ENCODE measurements at places on chromosomes 4 and X.
A peak's percentile ranks its signal among the peaks of the same experiment; 100 is the strongest.

- peak; percentile 87 for DNase-seq
Observed at GRCh38 chr4:156889616-156890594, 81.7 kb downstream of the PDGFC start.

DNA sequence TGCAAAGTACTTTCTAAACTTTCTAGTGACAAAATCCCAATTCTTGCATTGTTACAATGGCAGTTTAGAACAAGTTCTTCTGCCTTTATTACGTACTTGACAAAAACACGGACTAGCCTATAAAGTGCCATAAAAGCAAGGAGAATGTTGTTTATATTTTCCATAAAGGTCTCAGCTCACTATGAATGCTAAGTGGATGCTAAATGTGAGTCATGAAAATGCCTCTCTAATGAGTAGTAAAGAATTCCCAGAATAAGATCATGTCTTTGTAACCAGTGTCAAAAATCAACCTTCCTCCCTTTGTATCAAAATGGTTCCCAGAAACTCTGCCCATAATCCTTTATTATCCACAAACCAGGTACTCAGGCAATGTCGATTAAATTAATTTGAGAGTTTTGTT lies 539.8 kb upstream of the SLIT2 start:
- peak; percentile 59 for DNase-seq

DNA sequence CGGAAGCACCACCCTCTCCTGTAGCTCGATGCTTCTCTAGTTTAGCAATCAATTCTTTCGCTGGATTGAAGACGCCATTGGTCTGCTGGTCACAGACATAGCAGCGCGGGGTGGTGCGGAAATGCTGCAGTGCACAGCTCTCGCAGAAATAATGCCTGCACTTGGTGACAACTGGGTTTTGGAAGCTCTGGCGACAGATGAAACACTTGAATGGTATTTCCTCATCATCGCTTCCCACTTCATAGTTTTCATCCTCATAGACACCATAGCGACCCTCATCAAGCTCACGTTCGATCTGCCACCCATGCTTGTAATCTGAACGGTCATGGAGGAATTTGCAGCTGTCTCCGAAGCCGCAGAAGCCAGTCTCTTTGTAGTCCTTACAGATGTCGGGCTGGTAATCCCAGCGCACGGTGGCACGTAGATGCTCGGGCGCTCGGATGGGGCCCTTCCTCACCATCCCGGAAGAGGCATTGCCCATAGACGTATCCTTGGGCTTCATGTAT lies 854 bp downstream of the RNF113A start:
- DNase-seq: peak; percentile 31

DNA sequence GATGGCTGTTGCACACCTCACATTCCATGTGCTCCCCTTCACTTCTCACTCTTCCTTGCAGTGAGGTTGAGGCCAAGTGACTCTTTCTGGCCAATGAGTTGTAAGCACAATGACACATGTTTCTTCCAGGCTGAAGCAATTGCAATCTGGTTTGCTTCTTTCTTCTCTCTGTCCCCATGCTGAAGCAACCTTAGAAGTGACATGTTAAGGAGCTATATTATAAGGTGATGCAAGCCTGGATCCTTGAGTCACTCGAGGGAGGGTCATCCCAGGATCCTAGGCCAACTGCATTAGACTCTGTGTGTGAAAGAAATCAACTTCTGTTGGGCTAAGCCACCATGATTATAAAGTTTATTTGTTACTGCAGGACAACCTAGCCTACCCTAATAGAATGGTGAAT lies 45.5 kb upstream of the HS3ST1 start:
- DNase-seq: no peak

DNA sequence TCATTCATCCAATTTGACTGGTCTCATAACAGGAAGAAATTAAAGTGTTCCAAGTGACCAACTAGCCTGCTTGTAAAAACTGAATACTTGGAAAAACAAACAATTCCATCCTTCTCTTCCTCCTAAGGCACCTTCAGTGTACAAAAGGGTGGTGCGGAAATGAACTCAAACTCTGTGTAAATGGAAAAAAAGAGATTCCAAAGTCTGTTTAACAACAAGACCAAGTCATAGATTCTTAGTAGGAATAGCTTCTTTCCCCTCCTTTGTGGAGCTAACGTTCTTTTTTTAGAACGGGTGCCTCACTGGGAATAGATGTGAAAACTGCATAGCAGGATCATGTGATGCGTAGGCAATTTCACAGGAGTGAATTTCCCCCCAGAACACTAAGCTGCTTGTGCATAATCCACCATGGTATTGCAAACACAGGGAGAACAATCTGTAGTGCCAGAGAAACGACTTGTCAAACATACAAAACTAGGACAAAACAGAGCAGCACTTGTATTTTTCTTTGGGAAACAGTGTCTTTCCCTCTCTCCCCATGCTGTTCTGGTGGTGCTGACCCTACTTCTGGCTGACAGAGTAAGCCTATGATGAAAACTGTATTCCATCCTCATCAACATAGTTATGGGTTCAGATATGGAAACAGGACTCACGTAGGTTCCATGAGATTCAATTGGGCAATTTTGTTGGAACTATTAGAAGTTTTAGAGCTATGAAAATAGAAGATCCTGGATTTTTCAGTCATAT lies 13.2 kb upstream of the SOD3 start:
- no peak for DNase-seq

GRCh38 chr4:33381816-33382215 lies 2661.6 kb downstream of the PCDH7 start:
- no peak for DNase-seq

DNA sequence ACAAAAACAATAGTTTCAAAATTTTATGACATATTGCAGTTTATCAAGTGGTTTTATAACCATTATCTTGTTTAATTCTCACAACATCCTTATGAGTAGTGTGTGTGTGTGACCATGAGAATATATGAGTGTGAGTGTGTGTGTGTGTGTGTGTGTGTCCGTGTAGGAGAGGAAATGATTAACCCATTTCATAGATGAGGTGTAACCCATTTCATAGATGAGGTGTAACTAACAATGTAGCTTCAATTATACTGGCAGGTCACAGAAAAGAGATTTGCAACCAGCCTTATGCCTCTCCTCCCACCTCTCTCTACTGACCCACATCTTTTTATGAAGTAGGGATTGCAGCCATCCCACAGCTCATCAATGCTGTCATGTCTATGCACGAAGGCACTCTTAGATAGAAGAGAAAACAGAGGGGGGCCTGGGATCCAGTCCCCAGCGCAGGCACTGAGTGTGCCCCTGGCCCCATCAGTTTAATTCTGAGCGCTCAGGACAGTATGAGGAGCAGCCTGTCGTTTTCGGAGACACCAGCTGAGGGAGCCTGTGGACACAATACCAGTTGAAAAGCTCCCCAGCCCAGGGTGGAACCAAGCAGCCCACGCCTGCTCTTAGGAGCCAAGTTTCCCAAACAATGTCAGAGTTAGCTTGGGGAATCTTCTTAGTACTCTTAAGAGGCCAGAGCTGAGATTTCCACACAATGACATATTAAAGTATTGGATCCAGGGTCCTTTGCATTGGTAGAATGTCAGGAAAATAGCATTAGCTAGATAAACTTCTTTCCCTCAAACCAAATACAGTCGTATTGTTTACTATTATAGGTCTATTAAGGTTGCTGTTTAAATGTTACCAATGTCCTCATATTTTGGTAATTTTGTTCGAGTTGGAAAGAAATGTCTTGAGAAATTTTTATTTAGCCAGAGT lies 88.6 kb downstream of the PALLD start:
- DNase-seq: peak; percentile 77

DNA sequence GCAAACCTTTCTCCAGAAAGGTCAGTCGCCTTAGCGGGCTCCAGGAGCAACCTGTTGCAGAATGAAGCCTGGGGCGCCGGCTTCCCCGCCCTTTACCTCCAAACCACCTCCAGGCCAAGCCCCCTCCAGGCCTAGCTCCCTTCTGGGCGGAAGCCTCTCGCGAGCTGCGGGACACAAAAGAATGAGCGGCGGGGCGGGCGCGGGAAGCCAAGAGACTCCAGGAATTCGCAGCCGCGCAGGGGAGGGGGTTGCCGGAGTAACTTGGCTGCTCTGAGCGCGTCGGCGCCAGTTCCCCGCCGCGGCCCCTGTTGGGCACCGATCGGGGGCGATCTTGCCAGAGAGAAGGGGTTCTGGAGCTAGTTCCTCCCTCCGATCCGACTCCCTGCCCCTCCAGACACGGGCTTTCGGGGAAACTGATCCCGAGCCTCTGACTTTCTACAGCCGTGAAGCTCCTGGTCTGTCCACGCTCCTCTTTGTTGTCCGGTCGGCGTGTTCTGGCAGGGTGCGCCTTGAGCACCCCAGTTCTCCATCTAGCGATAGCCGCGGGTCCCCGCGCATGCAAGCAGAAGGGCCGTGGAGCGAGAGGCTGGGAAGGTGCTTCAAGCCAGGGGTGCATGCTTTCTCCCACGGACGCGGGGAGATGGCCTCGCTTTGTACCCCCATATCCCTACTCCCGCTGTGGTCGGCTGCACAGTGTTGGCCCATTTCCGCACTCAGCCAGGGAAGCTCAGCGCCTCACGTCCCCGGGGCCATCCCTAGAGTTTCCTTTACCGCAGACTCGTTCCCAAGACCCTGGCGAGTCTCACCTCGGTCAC lies 1.2 kb downstream of the PROM1 start:
- no peak for DNase-seq

- peak; percentile 55 for DNase-seq
Observed at GRCh38 chr4:83906561-83906960, 370.7 kb downstream of the GPAT3 start.

- no peak for DNase-seq
Observed at GRCh38 chrX:115318139-115318538, 28.6 kb downstream of the LUZP4 start.

GRCh38 chr4:107837776-107838618 lies 13.3 kb downstream of the SGMS2 start:
- peak; percentile 54 for DNase-seq

DNA sequence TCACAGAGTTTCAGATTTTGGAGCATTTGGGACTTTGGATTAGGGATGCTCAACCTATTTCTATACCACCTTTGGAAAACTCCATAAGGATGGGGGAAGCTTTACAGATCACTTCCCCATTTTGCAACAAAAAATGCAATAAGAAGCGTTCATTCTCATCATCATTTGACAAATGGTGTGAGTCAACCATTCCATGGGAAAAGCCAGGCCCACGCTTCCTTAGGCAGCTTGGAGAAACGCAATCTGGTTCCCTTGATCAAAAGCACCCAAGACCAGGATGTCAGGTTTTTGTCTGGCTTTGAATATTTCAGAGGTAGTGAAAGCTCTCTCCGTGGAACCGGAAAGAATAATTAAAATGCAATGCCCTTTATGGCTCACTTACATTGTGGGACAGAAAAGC lies 79.3 kb upstream of the C4orf50 start:
- DNase-seq: no peak

All from AG10803 (cell line).